ENCODE measurements at places on chromosomes 1 and 21.

GRCh38 chr21:44427241-44428120, 27.8 kb upstream of the LRRC3 start:
- peak; percentile 53 for DNase-seq

- DNase-seq = no peak
Measured at GRCh38 chr1:65256860-65257708, 52.3 kb upstream of the DNAJC6 start.

DNA sequence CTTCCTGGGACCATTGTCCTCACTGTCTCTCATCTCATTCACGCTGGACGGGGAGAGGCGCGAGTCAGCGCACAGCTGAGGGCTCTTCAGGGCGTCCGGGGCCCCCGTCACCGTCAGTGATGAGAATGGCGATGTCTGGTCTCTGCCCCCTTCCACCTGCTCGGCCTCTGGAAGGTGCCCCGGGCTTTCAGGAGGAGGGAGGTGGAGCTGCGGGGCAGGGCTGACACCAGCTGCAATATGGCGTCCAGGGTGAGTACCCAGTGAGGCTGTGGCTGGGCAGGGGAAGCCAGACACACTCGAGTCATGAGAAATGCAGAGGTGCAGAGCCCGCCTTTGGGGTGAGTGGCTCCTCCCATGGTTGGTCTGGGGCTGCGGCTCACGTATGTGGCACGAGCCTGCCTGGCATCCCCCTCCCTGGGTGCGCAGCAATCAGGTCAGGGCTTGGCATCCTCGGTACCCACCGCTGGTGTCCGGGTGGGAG, 15.1 kb downstream of the MORN1 start:
- peak; percentile 61 for DNase-seq

- DNase-seq = no peak
Measured at GRCh38 chr1:226951286-226952117, 11.4 kb downstream of the COQ8A start.
